ENCODE measurements at places on chromosomes 13 and 19.

- DNase-seq, result no peak
Measured at GRCh38 chr19:45646345-45646698, 7.1 kb upstream of the EML2 start.

- no peak for DNase-seq
Measured at GRCh38 chr13:31775148-31775547, 35.8 kb downstream of the RXFP2 start.

- no peak for DNase-seq
Measured at GRCh38 chr19:52896431-52897137, 851 bp downstream of the ZNF320 start.

DNA sequence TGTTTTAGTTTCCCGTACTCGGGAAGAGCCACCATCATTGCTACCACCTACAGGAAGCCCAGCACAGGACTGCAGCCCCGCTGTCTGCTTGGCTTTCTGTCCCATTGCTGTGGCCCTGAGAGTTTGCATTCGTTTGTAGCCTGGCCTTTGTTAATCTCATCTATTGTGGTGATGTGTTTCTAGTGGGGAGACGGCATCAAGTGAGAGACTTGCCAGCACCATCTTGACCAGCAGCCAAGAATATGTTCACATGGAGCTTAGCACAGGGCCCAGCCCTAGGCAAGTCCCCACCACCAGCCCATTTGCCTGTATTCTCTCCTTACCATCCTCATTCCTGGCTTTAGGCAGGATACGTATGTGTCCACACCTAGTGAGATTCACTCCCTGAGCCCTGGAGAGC is 17.3 kb upstream of the OVOL3 start:
- no peak for DNase-seq

DNA sequence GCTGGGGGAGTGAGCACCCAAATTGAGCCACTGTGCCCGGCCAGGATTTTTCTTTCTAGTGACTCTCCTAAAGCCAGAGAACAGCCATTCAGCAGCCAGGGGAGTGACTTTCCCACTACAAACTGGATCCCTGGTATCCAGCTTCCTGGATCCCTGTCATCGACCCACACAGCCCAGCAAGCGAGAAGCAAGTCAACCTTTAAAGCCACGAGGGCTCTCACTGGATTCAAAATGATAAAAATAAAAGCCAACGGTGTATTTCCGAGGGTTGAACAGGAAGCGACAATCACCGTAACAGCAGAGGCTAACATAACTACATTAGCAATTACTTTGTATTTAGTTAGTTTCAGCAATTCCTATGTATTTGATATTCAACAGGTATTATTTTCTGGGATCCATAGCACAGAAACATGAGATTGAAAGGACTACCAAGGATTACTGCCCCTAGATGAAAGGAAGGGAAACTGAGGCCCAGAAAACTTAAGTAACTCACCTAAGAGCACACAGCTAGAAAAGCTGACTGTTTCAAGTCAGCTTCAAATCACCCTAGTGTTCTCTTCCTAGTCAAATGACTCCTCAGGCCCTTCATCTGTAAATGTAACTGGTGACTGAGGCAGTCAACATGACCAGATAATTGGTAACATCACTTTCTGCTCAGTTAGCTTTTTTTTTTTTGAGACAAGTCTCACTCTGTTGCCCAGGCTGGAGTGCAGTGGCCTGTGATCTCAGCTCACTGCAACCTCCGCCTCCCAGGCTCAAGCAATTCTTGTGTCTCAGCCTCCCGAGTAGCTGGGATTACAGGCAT is 2.7 kb downstream of the RFX1 start:
- peak; percentile 44 for DNase-seq

- DNase-seq, result no peak
Measured at GRCh38 chr13:33180122-33180804, 105.3 kb downstream of the STARD13 start.

DNA sequence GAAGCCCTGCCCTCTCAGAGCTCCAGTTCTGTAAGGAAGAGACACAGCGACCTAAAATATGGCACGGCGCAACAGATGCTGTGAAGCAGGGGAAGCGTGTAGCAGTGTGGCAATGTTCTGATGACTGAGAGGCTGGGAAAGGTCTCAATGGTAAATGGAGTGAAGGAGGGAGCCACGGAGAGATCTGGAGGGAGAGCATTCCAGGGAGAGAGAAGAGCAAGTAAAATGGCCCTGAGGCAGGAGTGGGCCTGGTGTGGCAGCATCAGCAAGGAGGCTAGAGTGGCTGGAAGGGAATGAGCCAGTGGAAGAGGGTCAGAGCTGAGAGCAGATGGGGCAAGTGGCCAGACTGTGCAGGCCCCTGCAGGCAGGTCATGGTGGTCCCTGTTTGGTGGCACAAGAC is 16.4 kb downstream of the RCN3 start:
- no peak for DNase-seq

GRCh38 chr13:29510651-29511084 is 84.8 kb downstream of the SLC7A1 start:
- no peak for DNase-seq

GRCh38 chr19:33413868-33414666 is 40.6 kb downstream of the CEBPG start:
- DNase-seq, result no peak

- no peak for DNase-seq
Measured at GRCh38 chr13:113086991-113087922, 18.3 kb upstream of the F7 start.

DNA sequence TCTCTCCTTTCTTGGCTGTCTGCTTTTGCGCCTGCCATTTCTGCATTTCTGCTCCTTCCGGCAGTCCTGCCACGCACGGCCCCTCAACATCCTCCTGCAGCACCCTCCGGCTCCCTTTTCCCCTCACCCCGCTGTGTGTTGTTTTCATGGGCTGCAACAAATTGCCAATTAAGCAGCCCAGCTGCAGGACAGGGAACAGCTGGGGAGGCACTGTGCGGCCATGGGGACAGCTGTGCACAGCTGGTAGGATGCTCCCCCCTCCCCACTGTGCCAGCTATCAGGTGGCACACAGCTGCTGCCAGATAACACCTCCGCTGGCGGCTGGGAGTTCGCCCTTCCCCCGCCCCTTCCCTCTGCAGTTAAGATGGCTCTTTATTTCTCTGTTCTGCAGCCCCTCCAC is 25.4 kb downstream of the LYL1 start:
- DNase-seq, result no peak

- DNase-seq, result no peak
Measured at GRCh38 chr13:104594806-104595205, 1528.6 kb upstream of the SLC10A2 start.

DNA sequence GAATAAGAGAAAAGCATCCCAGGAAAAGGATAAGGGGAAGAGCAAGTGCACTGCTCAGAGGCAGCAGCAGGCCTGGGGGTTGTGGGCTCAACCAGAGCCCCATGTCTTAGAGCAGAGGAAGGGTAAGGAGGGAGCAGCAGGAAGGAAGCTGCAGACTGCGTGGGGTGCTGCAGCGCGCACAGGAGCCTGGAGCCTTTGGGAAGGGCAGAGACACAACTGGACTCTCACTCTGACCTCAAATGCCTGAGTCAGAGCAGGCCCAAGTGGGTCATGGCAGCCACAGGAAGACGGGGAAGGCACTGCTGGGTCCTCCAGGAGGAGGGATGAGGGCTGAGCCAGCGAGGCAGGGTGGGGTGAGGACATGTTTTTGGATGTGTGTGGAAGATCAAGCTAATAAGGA is 31.6 kb downstream of the SIGLEC7 start:
- DNase-seq, result no peak

- no peak for DNase-seq
Measured at GRCh38 chr13:50593207-50593606, 250.3 kb downstream of the DLEU7 start.

GRCh38 chr19:50264483-50265186 is 61.2 kb downstream of the MYH14 start:
- no peak for DNase-seq

DNA sequence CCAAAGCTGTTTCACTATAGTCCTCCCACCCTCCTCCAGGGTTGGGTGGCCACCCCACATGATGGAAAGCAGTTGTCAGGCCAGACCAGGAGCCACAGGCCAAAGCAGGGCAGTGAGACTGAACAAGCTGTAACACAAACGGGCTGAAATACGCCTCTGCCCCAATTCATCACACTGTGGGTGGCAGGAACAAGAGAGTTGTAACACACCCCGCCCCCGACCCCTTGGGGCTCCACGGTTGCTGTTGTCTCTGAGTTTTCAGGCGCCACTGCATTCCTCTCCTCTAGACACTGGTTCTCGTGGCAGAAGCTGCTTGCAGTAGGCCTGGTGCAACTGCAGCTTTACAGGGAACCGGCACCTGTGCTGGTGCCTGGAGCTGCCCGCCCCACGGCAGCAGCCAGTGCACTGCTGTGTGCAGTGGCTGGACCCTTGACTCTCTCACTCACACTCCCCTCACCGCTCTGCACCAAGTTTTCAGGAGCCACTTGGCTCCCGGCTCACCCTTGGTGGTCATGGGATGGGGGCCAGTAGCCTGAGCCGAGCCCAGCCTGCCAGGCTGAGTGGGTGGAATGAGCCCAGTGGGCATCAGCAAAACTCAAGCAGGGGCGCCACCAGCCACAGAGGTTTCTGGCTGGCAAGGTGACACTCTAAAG is 1314.5 kb upstream of the MIR17HG start:
- no peak for DNase-seq

DNA sequence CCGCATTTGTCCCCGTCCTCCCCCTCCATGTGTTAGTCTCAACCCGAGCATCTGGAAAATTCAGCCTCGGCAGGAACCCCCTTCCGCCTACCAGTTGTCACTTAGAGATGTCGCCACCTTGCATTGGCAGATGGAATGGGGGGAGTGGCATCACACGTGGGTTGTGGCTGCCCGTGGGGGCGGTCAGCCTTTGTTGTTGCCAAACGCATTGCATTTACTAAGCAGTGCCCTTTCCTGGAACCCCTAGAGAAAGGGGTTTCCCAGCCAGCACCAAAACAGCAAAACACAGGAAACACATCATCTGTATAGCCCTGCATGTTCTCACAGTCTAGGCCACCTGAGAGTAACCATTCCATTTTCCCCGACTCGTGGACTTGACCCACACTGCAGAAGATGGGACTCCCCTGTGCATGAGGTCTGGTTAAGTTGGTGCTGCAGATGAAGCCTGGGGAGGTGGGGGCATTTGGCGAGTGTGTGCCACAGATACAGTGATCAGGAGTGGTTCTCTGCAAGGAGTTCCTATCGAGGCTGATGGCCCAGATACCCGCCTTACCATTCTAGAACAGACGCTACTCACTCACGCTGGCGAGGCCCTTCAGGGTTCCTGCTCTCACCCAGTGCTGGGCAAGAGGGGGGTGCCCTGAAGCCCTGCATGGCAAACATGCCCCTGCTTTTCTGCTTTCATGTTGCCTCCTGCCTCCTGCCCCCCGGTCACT is 38.3 kb downstream of the TMED1 start:
- DNase-seq, result peak; percentile 95

DNA sequence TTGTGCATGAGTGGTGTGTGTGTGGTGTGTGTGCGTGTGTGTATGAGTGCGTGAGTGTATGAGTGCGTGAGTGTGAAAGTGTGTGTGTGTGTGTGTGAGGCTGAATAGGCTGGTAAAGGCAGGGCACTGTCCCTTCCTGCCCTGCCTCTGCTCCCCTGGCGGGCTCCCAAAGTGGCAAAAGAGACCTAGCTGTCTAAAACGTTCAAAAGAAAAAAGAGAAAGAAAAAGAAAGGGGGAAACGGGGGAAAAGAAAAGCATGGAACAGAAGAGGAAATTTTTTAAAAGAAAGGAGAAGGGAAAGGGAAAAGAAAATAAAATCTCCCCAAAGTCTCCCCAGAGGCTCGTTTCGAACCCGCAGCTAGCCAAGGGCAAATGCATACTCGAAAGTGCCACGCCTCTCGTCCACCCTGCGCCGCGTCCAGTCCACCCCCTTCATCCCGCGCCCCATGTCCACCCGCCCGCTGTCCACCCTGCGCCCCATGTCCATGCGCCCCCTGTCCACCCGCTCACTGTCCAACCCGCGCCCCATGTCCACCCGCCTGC is 37.0 kb upstream of the FLT1 start:
- no peak for DNase-seq

DNA sequence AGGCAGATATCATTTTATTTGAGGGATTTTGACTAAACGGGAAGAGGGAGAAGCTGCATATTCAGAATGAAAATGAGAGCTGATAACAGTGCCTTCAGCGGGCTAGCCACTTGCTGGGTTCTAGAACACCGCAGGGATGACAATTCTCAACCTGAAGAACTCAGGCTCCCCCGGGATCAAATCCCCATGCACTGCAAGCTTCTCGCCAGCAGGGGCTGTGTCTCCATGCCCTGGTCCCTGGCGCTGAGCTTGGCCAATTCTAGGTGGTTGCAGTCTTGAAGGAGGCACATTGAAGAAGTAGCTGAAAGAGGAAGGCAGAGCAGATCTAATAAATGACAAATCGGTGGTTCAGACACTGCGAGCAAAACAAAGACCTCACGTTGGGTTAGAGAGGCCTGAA is 128.7 kb downstream of the UQCRFS1 start:
- DNase-seq, result no peak

DNA sequence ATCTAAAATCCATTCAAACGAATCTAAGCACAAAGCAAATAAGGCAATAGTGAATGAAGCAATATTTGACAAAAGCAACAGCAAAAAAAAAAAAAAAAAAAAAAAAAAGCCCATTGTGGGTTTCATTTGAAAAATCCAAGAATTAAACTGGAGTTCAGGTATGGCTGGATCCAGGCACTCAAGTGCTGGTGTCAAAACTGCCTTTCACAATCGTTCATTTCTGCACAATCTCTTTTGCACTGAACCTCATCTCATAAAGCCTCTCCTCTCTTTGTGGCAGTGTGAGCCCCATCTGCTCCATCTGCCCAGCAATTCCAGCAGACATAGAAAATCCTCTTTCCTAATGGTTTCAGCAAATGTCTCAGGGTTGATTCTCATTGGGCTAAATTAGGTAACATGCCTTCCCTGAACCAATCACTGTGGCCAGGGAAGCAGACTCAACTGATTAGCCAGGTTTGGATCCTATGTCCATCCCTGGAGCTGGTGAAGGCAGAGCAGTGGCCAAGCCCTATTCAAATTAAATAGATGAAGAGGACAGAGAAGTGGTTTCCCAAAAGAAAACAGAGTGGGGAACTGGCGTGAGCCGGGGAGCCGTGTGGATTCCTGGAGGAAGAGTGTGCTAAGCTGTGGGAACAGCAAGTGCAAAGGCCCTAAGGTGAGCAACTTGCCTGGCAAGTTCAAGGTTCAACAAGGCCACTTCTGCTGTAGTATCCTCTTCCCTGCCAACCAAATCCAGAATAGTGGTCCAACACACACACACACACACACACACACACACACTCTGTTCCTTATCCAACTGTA is 1.2 kb upstream of the HIF3A start:
- DNase-seq, result no peak

DNA sequence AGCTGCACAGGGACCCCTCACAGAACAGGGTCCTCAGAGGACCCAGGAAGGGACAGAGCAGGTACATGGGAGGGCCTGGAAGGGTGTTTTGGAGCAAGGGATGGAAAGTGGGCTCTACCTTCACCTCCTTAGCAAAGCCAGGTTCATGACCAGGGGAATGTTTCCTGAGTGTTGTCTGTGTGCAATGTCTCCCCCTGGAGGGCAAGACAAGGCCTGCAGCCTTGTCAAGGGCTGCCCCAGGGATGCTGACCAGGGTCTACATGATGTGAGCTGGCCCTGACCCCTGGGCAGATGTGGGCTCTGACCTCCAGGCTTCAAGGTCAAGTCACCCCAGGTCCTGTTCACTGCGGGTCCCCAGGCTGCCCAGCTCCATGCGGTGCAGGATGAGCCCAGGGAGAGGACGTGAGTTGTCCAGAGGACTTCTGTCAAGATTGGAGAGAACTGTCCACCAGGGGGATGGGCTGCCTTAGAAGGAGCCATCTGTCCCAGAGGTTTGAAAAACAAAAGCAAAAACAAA is 1.0 kb upstream of the CEACAM1 start:
- DNase-seq, result peak; percentile 75

All from CD4-positive, alpha-beta T cell treated with Interleukin-2 at 100 ng/mL for 4 hours (primary cell).